Subcutaneous preadipocyte (primary cell): ENCODE measurements at places on chromosomes 3 and 15. TPM values are rescaled to one million over a fixed set of nuclear protein-coding genes. Genes with fewer than 3 reads are reported as not detected.

The SPINK8 gene
- total RNA-seq = not detected in 2 replicates

The GOLGA6A gene
- total RNA-seq = not detected in 2 replicates

The CCR3 gene
- not detected in 2 replicates for total RNA-seq

The CLDN1 gene
- total RNA-seq = 0.20 TPM in 1 of 2 replicates, not detected in the other

The CYP8B1 gene
- total RNA-seq = not detected in 2 replicates

The SPTSSB gene
- 0.20 and 0.37 TPM in 2 replicates for total RNA-seq

The TMEM212 gene
- total RNA-seq = not detected in 2 replicates

The MYO9A gene
- total RNA-seq = 40.8 and 53.2 TPM in 2 replicates

The PPM1L gene
- total RNA-seq = 2.2 and 4.0 TPM in 2 replicates

The CAMK2N2 gene
- total RNA-seq = not detected in 2 replicates

The HPS3 gene
- 33.1 and 45.0 TPM in 2 replicates for total RNA-seq

The PPP1R14D gene
- total RNA-seq = not detected in 2 replicates

The CKMT1B gene
- total RNA-seq = not detected in 2 replicates

The ZBED2 gene
- total RNA-seq = not detected in 2 replicates

The ARNT2 gene
- total RNA-seq = 1.8 and 10.7 TPM in 2 replicates
